ENCODE measurements at places on chromosomes 7 and 10. TPM values are rescaled to one million over a fixed set of nuclear protein-coding genes. Genes with fewer than 3 reads are reported as not detected.
A peak's percentile ranks its signal among the peaks of the same experiment; 100 is the strongest.

TUBAL3 gene
- not detected for total RNA-seq

AKR1C4 gene
- not detected for total RNA-seq

PRPS1L1 gene
- total RNA-seq: not detected

DNAJC9 gene
- total RNA-seq: 43.4 TPM

PAX4 gene
- total RNA-seq: not detected

SPAM1 gene
- total RNA-seq: not detected

LIPM gene
- total RNA-seq: not detected

HERPUD2 gene
- 30.0 TPM for total RNA-seq

ANKRD30A gene
- not detected for total RNA-seq

GPC2 gene
- total RNA-seq: 8.8 TPM

SEPTIN7 gene
- 149 TPM for total RNA-seq

NXPH1 gene
- not detected for total RNA-seq

NUTM2A gene
- not detected for total RNA-seq

GRCh38 chr10:75466001-75466400 is 34.6 kb downstream of the LRMDA start:
- DNase-seq: no peak

DNA sequence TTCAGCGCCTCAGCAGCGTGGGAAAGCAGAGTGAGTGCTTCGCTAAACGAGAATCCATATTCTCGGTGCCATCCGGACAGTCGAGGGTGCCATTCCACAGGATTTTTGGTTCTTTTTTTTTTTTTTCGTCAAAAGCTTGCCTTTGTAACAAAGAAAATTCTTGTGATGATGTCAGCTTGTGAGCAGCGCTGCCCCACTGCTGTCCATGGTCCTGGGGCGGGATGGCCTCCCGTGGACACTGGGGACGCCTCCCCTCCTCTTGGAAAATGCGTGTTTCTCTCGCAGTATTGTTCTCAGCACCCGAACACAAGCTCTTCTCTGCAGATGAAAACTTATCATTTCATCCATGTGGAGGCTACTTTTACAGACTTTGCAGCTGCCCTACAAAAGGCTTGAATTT is 477.4 kb downstream of the TCERG1L start:
- no peak for DNase-seq

DNA sequence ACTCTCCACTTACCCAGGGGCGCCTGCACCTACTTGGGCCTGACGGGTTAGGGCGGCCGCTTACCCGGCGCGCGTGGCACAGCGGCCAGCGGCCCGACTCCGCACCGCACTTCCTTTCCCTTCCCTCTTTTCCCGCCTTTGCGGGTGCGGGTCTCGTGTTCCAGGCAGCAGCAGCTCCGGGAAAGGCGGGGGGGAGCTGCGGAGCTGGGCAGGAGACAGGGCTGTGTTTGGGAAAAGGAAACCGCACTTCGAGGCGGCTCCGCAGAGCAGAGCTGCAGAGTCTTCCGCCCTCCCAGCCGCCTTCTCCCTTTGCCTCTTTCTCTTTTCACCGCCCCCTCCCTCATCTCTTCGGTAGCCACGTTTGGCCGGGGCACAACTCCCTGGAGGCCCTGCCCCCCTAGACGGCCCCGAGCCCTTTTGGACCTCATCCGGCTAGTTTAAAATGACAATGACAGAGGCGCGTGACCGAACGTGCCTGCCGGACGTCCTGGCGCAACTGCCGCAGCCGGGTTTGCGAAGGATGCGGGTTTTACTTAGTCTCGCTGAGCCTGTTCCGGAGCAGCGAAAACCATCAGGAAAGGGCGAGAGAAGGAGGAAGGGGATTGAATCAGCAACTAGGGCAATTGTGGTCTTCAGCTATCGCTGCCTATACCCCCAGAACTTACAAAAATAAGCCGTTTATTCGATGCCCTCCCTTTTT is 7.9 kb upstream of the PAX2 start:
- DNase-seq: no peak

GRCh38 chr7:134771889-134772288 is 7.5 kb upstream of the CALD1 start:
- no peak for DNase-seq

- DNase-seq: no peak
These were observed 86.1 kb downstream of the TRIM24 start for GRCh38 chr7:138546064-138546619.

GRCh38 chr10:1134156-1134555 is 78.0 kb downstream of the WDR37 start:
- no peak for DNase-seq

- DNase-seq: no peak
These were observed 67.2 kb downstream of the ATAD1 start for GRCh38 chr10:87750817-87751216.

DNA sequence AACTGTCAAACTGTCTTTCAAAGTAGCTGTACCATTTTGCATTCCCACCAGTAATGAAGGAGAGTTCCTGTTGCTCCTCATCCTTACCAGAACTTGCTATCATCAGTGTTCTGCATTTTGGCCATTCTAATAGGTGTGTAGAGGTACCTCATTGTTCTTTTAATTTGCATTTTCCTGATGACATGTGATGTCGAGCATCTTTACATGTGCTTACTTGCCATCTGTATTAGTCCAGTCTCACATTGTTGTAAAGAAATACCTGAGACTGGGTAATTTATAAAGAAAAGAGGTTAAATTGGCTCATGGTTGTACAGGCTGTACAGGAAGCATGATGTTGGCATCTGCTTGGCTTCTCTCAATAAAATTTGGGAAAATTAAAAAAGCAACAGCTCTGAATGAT is 38.7 kb upstream of the EEPD1 start:
- DNase-seq: no peak

DNA sequence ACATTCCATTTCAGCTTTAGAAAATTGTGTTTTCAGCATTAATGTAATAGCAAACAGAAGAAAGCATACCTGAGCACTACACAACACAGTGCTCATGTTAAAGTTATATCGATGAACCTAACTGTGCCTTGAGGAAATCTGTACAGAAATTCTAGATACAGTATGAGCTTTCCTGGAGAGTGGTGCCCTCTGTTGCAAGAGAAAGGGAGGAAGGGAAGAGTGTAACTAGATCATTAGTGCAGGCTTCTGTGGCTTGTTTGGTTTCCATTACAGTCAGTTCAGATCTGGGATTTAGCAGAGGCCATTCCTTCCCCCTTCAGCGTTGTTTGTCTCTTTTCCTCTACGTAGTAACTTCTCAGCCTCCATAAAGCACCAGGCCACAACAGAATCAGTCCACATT is 139.7 kb downstream of the HTR7 start:
- DNase-seq: no peak

DNA sequence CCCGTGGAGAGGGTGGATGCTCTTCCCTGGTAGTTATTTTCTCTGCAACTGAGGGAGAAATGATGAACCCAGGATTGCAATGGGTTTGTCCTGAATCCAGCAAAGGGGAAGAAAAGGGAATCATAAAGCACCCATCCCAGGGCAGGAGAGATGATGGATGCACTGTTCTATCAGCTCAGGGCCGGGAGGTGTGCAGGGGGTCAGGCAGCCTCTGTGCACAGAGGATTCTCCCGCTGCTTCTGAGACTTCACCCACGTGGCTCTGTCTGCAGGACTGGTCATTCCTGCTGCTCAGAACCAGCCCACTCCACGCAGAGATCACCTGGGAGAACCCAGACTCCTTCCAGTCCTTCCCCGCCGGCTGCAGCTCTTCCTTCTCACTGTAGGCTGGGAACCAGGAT is 70.7 kb downstream of the RBAK start:
- DNase-seq: no peak

DNA sequence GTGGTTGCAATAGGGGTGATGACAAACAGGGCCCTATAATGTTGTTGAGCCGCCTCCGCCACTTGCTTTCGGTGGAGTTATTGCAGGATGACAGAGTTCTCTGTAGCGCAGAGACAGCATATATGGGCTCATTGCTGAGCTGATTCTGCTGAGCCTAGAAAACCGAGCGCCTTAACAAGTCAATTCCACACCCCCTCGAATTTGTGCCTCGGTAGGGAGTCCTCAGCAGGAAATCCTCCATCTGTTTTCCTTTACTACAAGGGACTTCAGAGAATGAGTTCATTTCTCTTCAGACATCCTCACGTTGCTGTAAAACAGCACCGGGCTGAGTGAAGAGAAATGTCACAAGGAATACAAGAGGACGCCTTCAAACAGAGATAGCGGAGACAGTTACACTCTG is 90.7 kb upstream of the KIAA1217 start:
- DNase-seq: peak; percentile 8

- DNase-seq: no peak
These were observed 595 bp downstream of the TBL2 start for GRCh38 chr7:73577627-73578341.

DNA sequence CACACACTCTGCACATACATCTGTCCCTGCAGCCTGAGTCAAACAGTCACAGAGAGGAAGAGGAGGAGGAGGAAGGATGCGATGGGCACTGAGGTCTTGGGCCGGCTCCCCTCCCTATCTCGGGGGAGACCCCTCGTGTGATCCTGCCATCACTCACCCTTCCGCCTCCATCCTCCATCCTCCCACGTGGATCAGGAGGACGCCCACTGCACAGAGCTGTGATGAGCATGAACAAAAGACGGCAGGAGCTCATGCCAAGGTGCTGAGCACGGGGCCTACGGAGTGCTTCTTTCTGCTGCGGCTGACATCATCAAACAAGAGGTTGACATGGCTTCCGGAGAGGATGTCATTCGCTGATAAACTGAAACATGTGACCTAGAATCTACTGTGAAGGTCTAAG is 68.0 kb downstream of the DIP2C start:
- DNase-seq: no peak

DNA sequence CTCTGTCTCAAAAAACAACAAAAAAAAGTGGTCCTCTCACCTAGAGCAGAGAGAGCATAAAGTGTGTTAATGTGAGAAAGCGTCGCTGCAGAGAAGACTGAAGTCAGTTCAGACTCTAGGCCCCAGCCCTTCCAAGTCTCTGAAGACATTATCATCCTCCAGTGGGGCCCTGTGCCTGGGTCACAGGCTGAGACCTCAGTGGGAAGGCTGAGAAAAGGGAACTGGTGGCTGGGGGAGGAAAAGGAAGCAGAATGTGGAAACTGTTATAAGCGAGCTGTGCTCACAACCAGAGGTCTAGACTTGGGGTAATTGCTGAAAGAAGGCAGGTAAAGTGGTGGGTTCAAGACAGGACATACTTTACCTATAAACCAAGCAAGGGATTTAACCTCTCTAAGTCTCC is 4.9 kb upstream of the RRP12 start:
- no peak for DNase-seq

GRCh38 chr10:42971251-42971599 is 105.6 kb upstream of the RET start:
- no peak for DNase-seq

GRCh38 chr10:119132521-119133345 is 28.8 kb downstream of the DENND10 start:
- DNase-seq: peak; percentile 93

- peak; percentile 47 for DNase-seq
These were observed 525.7 kb downstream of the KCNMA1 start for GRCh38 chr10:77111611-77112550.

DNA sequence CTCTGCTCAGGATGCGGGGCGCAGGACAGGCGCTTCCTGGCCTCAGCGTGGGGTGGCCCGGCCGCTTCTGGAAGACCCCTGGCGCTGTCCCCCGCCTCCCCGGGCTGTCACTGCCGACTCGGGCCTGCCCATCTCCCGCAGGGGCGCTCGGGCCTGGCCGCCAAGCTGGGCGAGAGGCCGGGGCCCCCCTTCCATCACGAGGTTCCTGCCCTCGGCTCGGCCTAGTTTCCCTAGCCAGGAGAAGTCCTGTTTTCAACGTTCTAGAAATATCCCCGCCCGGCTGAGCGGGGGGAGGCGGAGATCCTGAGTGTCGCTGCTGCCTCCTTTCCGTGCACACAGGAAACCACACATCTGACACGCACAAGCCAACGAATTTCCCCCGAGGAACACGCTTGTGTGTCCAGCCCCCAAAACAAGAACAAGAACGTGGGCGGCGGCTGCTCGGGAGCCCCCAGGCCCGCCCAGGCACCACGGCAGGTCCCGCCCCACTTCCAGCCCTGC is 33.7 kb downstream of the AP5Z1 start:
- no peak for DNase-seq

GRCh38 chr10:35396560-35397434 is 60.5 kb downstream of the CCNY start:
- no peak for DNase-seq

DNA sequence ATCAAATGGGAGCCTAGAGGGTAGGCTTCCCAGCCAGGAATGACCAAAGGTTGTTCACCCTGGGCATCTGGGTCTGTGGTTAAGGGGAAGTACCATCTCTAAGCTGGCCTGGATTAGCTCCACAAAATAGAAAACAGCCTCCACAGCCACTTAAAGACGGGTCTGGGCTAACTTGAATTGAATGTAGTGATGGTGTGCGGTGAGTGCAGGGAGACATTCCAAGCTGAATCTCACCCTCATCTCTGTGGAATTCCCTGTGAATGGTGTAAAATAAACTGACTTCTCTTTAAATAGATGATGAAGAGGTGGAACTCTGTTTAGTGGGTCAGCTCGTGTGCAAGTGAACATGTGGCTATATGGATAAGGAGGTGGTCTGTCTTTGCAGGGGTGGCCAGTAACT is 251.0 kb downstream of the DYNC1I1 start:
- no peak for DNase-seq

GRCh38 chr10:31605861-31606525 is 287.0 kb downstream of the ZEB1 start:
- DNase-seq: no peak

DNA sequence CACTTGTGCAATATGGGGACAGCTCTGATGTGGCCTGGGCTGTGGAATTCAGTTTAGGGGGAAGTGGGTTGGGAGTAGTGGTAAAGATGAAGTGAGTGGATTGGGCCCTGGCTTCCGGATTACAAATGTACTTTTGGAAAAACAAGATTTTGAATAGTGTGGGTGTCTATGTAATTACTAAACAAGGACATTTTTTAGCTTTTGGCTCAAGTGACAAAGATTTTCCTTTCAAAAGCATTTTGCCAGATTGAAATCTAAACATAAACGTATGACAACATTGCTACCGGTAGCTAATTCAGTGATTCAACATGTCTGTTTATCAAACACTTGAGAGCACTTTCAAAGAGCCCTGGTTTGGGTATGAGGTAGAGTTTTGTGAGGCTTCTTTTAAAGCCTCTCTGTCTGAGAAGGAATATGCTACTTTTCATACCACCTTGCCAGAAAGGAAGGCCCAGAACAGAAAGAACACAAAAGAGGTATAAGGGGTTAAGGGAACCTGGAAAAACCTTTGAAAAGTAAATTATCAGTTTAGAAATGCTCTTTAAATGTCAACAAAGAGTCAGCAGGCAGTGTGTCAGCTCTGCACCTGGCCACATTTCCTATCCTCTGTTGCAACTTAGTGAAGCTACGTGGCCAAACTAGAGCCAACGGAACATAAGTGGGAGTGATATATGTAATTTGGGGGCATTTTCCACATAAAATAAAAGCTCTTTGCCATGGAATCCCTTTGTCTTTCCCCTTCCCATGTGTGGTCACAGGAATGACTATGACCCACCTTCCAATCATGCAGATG is 516.1 kb downstream of the NRG3 start:
- DNase-seq: no peak

GRCh38 chr10:103117247-103117646 is 75.8 kb downstream of the NT5C2 start:
- DNase-seq: no peak

DNA sequence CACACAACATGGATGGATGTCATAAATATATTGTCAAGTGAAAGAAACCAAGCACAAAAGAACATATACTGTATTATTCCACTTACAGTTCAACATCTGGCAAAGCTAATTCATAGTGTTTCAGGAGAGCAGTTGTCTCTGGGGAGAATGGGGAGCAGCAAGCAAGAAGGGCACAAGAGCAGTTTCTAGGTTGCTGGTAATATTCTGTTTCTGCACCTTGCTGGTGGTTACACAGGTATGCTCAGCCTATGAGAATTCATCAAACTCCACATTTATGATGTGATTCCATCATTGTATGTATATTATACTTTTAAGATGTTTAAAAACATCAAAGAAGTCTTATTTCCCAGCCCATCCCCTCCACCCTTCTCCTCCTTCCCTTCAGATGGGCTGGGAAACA is 18.1 kb upstream of the PALS2 start:
- DNase-seq: no peak

Data from G401 (cell line).